Stimulated activated CD8-positive, alpha-beta memory T cell treated with anti-CD3 and anti-CD28 coated beads, Interleukin-4, amount 100 ng/mL, for 4 hours (primary cell): ENCODE measurements at places on chromosomes 7 and 10.

GRCh38 chr10:94571081-94571480 is 25.5 kb downstream of the HELLS start:
- no peak for DNase-seq

GRCh38 chr10:43214071-43214955 is 52.6 kb downstream of the RASGEF1A start:
- DNase-seq = no peak

DNA sequence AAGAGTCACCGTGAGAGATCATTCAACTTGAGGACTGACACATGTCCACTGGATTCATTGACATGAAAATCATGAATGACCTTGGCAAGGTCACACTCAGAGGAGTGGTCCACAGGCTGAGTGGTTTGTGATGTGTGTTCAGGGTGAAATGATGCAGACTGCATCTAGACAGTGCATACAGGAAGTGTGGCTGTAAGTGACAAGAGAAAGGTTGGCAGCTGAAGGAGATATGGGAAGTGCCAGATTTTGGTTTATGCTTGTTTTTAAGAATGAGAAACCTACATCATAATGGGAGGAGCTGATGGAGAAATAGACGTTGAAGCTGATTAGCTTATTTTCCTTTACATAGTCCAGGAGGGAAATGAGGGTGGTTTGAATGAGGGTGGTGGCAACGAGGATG is 64.8 kb upstream of the VIPR2 start:
- DNase-seq = no peak

- no peak for DNase-seq
Observed at GRCh38 chr7:46772776-46773175, 809.1 kb downstream of the TNS3 start.

DNA sequence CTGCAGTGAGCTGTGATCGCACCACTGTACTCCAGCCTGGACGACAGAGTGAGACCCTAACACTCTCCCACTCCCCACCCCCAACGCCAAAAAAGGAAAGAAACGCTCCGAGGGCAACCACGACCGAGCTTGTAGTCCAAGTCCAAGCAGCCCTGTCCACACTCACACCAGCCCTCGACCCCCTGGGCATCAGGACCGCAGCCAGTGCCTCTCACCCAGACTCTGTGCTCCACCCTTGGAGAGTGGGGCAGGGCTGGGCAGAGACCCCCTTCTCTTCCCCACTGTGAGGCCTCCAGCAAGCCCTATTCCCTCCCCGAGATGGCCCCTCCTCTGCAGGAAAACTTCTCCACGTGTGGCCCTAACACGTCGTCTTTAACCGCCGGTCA is 82.6 kb downstream of the FOXL3 start:
- no peak for DNase-seq
